ENCODE measurements at places on chromosomes 5 and 9.
A peak's percentile ranks its signal among the peaks of the same experiment; 100 is the strongest.

DNA sequence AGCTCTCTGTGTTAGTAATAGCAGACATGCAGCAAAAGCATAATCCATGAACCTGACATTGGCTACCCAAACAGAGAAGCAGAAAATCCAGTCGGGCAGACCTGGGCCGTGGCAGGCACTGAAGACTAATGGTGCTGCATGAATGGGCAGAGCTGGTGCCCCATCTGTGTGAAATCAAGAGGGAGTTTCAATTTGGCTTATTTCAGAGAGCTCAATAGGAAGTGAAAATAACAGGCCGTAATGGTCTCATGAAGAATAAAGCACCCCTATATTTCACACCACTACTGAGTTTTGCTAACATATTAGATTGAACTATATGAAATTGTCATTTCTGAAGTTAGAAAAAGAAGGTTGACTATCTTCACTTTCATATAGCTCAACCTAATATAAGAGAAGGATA, 149.7 kb downstream of the ENC1 start:
- no peak for DNase-seq

GRCh38 chr9:113876151-113876992, at the start of gene ZNF618:
TSS of gene ZNF618 (plus strand) at chr9:113876309. CDS start at chr9:113876381, 72 bp downstream.
- DNase-seq, result peak; percentile 68

- DNase-seq, result no peak
Measured at GRCh38 chr5:166540156-166540555, 1751.3 kb upstream of the WWC1 start.

GRCh38 chr9:93136011-93136440, 2.0 kb upstream of the NINJ1 start:
- DNase-seq, result no peak

GRCh38 chr5:116736671-116737070, 162.0 kb upstream of the SEMA6A start:
- DNase-seq, result no peak

DNA sequence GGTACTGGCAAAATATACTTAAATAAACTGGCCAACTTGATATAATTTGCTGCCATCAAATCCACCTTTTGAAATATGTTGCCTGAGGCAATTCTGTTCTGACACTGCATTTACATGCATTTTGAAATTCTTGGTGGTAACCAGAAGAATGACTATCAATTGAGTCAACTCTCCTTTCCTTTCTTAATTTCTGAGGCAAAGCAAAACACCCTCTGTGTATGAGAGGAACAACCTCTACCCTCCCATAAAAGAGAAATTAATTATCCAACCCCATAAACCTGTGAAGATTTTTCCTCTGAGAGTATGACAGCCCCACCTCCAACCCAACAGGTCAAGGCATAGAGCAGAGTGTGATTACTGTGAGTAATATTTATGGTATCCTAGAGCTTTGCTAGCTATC, 286.8 kb downstream of the NR2F1-AS1 start:
- no peak for DNase-seq

GRCh38 chr5:13027874-13028273, 916.6 kb downstream of the DNAH5 start:
- no peak for DNase-seq

DNA sequence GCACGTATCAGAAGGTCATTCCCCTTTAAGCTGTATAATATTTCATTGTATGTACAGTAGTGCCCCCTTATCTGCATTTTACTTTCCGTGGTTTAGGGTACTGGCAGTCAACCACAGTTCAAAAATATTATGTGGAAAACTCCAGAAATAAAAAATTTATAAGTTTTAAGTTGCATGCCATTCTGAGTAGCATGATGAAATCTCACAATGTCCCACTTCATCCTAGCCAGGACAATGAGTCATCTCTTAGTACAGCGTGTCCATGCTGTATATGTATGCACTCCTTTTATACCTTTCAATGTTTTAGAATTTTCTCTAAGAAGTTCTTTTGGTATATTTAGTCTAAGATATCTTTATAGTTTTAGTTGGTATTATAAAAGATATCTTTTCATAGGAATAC, 115.0 kb upstream of the HAND1 start:
- no peak for DNase-seq

GRCh38 chr9:5422276-5422675, 15.4 kb downstream of the PLGRKT start:
- DNase-seq, result no peak

DNA sequence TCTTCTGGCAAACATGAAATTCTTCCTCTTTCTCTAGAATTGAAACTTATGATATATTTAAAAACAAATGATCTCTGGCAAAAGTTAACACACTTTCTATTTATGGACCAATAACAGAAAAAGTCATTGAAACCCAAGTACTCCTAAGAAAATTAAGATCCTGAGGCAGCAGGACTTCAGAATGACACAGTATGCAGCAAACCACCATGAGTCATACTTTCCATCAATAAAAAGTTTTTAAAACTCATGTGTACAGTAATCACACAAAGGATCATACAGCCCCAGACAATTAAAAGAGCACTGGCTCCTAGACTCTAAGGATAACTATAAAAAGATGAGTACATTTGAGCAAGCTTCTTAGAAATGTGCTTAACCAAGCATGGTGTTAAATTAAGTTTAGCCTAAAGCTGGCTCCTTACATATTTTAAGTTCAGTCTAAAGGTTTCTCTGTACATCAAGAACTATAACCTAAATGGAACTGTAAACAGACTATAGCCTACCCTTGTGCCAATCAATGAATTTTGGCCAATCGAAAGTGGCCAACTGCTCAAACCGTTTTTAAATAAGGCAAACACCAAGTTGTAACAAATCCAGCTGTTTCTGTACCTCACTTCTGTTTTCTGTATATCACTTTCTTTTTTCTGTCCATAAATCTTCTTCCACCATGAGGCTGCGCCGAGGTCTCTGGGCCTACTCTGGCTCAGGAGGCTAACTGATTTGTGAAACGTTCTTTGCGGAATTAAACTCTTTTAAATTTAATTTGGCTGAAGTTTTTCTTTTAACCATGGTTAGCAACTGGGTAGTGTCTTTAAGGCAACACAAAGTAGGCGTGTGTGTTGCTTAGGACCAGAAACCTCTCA, 232.1 kb upstream of the PIK3R1 start:
- DNase-seq, result no peak

DNA sequence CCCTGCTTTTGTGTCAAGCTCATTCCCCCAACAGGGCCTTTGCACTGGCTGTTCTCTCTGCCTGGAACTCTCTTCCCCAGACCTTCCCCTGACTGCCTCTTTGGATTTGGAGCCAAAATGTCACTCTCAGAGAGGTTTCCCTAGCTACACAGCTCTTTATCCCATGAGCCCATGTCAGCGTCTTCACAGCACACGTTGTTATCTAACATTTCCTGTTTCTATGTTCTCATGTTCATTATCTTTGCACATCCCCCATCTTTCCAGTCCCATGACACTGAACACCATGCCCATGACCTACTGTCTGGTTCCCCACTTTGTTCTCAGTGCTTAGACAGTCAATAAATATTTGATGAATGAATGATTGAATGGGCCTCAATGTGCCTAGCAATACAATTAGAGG, 26.3 kb upstream of the ARSI start:
- no peak for DNase-seq

DNA sequence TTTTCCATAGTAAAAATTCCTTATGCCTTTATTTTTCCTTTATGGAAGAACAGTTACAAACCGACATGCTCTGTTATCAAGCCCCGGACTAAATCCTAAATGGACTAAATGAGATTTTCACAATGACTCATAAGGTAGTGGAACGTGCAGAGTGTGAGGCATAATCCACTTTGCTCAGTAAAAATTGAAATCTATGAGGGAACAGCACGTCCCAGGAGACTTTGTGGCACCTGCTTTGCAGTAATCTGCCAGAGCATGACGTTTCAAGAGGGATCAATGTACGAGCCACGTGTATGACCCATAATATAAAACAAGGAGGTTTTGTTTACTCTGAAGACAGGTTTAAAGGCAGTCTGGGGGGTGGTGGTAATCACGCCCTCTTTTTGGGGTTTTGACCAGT, 83.8 kb upstream of the GNA14 start:
- DNase-seq, result no peak

GRCh38 chr9:23172979-23173637, 652.9 kb downstream of the ELAVL2 start:
- no peak for DNase-seq

- no peak for DNase-seq
Measured at GRCh38 chr5:143653256-143653655, 158.7 kb upstream of the HMHB1 start.

DNA sequence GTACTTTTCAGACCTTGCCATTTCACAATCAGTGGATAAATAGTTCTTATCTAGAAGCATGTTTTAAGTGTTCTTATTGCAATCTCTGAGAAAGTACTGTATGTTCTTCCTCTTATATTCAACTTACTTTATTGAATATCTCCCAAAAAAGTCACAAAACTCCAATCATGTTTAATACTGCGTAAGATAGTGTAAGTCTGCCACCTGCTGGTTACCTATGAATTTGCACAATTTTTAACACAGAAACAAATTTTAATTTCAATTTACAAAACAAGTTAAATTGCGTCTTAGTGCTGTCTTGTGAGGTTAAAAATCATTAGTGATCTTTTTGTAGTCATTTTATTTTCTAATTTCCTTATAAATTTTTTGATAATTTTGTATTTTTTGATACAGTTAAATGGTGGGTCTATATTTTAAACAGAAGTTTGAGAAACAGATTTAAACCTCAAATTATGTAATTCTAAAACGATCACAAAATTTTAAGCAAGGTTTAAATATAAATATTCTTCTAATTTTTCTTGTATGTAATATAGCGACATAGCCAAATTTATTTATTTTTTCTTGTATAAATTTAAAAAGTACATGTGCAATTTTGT, 115.8 kb downstream of the EMB start:
- DNase-seq, result peak; percentile 2

- no peak for DNase-seq
Measured at GRCh38 chr9:33425128-33425533, 22.3 kb downstream of the AQP3 start.

GRCh38 chr9:124239249-124240073, 18.3 kb upstream of the NEK6 start:
- DNase-seq, result no peak

GRCh38 chr5:156684216-156684615, 165.9 kb upstream of the PPP1R2B start:
- DNase-seq, result no peak

GRCh38 chr9:86637515-86637914, 283.3 kb upstream of the TUT7 start:
- peak; percentile 84 for DNase-seq

DNA sequence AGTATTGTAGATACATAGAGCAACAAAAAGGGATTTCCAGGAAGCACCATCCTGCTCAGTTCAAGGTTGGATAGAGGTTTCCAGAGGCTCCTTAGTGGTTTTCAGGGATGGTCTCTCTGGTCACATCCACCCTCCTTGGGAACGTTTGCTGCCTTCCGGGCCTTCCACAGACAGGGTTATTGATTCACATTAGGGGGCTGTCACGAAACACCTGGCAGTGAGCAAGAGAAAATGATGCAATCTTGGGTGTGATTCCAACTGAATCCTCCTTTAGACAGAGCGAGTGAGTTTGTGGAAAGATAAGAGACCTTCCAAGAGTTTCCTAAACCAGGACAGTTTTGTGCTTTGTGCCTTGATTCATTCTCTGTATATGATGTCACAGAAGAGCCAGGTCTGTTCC, 43.8 kb upstream of the CTSL start:
- no peak for DNase-seq

GRCh38 chr9:26243029-26243697, 564.9 kb upstream of the TUSC1 start:
- DNase-seq, result no peak

- DNase-seq, result no peak
Measured at GRCh38 chr5:91160714-91161285, 222.3 kb downstream of the ARRDC3 start.

GRCh38 chr9:105683688-105684275, 10.6 kb upstream of the TMEM38B start:
- no peak for DNase-seq

- no peak for DNase-seq
Measured at GRCh38 chr5:109487753-109488420, 78.1 kb upstream of the PJA2 start.

GRCh38 chr5:150138551-150139265, 16.9 kb downstream of the PDGFRB start:
- DNase-seq, result peak; percentile 77

- DNase-seq, result no peak
Measured at GRCh38 chr5:68299575-68299974, 84.0 kb downstream of the PIK3R1 start.

GRCh38 chr9:85884256-85884655, 56.7 kb upstream of the NAA35 start:
- no peak for DNase-seq

DNA sequence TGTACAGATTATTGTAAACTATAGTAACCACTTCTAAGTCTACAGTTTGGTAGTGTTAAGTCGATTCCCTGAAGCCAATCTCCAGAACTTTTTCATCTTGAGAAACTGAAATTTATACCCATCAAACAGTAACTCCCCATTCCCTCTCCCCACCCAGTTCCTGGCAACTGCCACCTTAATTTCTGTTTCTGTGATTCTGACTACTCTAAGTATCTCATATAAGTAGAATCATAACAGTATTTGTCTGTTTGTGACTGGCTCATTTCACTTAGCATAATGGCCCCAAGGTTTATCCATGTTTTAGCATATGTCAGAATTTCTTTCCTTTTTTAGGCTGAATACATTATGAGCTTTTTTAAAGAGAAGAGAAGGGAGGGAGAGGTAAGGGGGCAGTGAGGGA, 61.4 kb downstream of the SPOCK1 start:
- DNase-seq, result no peak
